ENCODE measurements at places on chromosomes 7 and 10. TPM values are rescaled to one million over a fixed set of nuclear protein-coding genes. Genes with fewer than 3 reads are reported as not detected.

The OR2A12 gene
- total RNA-seq: not detected

The GDF2 gene
- not detected for total RNA-seq

GRCh38 chr7:90846192-90846591 is 250.1 kb downstream of the CDK14 start:
- no peak for DNase-seq
- no peak overlapping the region for H3K4me3 ChIP-seq
- H3K36me3 ChIP-seq: no peaks in the 10 kb centered on the region
- H3K27ac ChIP-seq: peak overlapping the region; percentile 22

GRCh38 chr10:6044060-6044459 is 18.1 kb downstream of the IL2RA start:
- H3K27ac ChIP-seq: no peak overlapping the region
- no peak overlapping the region for H3K4me3 ChIP-seq
- no peaks in the 10 kb centered on the region for H3K36me3 ChIP-seq

GRCh38 chr10:132458586-132459300 is 61.7 kb downstream of the PWWP2B start:
- H3K27me3 ChIP-seq: no peaks in the 10 kb centered on the region
- peaks cover 15% of the 10 kb centered on the region for H3K4me1 ChIP-seq
- no peak for DNase-seq
- no peaks in the 10 kb centered on the region for H3K36me3 ChIP-seq
- H3K4me3 ChIP-seq: no peak overlapping the region
- no peak overlapping the region for H3K27ac ChIP-seq

GRCh38 chr10:124624466-124624865 is 119.7 kb downstream of the FAM53B start:
- no peak for DNase-seq
- H3K27me3 ChIP-seq: no peaks in the 10 kb centered on the region
- peak overlapping the region; percentile 46 for H3K27ac ChIP-seq
- H3K36me3 ChIP-seq: no peaks in the 10 kb centered on the region

- no peak for DNase-seq
- no peaks in the 10 kb centered on the region for H3K36me3 ChIP-seq
- no peak overlapping the region for H3K27ac ChIP-seq
- no peak overlapping the region for H3K4me3 ChIP-seq
Measured at GRCh38 chr10:126598009-126598408, 72.5 kb downstream of the C10orf90 start.

DNA sequence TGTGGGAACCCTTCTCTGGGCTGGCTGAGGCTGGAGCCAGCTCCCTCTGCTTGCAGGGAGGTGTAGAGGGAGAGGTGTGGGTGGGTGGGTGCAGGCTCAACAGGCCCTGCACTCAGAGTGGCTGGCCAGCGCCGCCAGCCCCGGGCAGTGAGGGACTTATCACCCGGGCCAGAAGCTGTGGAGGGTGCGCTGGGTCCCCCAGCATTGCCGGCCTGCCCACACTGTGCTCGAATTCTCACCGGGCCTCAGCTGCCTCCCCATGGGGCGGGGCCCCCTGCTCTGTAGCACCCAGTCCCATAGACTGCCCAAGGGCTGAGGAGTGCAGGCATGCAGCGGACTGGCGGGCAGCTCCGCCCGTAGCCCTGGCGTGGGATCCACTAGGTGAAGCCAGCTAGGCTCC is 190.7 kb upstream of the TAC1 start:
- no peak overlapping the region for H3K27ac ChIP-seq
- H3K27me3 ChIP-seq: no peaks in the 10 kb centered on the region
- no peak overlapping the region for H3K4me3 ChIP-seq
- no peaks in the 10 kb centered on the region for H3K36me3 ChIP-seq
- no peak for DNase-seq

GRCh38 chr7:151570366-151570915 is 50.7 kb upstream of the RHEB start:
- no peak overlapping the region for H3K4me3 ChIP-seq
- no peak overlapping the region for H3K27ac ChIP-seq
- DNase-seq: no peak
- H3K27me3 ChIP-seq: no peaks in the 10 kb centered on the region

DNA sequence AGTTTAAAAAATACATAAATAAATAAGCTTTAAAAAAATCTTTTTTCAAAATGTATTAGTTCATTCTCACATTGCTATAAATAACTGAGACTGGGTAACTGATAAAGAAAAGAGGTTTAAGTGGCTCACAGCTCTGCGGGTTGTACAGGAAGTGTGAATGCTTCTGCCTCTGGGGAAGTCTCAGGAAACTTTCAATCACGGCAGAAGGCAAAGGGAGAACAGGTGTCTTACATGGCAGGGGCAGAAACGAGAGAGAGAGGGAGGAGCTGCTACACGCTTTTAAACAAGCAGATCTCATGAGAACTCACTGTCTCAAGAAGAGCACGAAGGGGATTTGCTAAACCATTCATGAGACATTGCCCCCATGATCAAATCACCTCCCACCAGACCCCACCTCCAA is 114.6 kb downstream of the DNAJC1 start:
- no peak overlapping the region for H3K27ac ChIP-seq
- DNase-seq: no peak
- H3K4me1 ChIP-seq: no peaks in the 10 kb centered on the region
- no peaks in the 10 kb centered on the region for H3K36me3 ChIP-seq
- H3K4me3 ChIP-seq: no peak overlapping the region
- H3K27me3 ChIP-seq: no peaks in the 10 kb centered on the region

- peak overlapping the region; percentile 53 for H3K27ac ChIP-seq
- H3K27me3 ChIP-seq: no peaks in the 10 kb centered on the region
- no peak overlapping the region for H3K4me3 ChIP-seq
- H3K4me1 ChIP-seq: peaks cover 7% of the 10 kb centered on the region
- DNase-seq: no peak
- H3K36me3 ChIP-seq: no peaks in the 10 kb centered on the region
Measured at GRCh38 chr10:114648368-114648767, 9.7 kb downstream of the ABLIM1 start.

All from gastrocnemius medialis (tissue), 4 donors.